GM04503 (cell line): ENCODE measurements at places on chromosomes 5 and 9.

DNA sequence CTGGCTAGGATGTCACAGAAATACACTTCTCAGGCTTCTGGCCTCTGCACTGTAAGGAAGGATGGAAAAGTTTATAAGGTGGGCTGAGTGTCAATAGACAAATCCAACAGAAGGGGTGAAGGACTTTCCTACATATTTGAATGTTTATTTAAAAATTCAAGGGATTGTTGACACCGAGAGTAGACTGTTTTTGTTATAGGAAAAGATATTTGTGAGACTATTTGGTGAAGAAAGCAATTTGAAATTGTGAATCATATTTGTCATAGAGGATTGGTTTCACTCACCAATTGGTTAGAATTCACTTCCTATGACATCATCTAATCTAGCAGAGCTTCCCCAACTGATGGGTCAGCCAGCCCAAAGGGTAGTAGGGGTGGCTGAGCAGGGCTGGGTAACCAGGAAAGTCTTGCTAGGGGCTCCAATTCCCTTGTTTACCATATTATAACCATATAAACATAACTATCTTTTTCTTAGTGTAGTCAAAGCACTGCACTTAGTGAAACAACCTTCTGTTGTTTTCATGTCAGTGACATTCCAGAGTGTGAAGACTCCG lies 14.9 kb upstream of the MEGF10 start:
- no peak for DNase-seq

DNA sequence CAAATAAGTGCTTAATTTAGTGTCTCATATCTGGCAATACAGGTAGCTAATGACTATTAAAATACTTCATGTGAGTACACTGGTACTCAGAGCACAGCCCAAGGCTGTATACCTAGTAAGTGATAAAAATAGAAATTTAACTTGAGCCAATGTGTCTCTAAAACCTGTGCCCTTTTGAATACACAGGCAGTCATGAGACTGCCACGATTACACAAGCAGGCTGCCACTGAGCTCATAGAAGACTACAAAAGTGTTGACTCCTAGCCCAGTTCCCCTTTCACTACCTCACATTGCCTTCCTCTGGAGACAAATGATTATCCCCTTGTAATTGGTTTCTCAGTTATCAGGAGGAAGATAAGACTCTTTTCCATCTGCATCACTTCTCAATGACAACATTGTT lies 66.3 kb upstream of the PAPPA start:
- no peak for DNase-seq

- peak; percentile 63 for DNase-seq
These were observed 77.9 kb upstream of the MVB12B start for GRCh38 chr9:126248680-126249079.

DNA sequence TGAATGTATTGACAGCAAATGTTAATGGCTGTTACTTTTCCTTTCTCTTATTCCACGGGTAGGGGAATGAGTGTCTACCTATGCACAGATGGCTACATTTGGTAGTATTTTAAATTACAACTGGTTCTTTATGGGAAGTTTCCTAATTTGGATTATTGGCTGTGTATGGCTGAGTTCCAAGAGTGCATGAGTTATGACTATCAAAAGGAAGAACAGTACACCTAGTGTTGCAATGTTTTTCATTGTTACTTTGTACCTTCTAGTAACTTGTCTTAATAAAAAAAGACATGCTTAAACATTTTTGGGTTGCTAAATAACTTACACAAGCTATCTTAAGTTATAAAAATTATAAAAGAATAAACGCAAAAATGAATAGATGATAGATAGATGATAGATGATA lies 35.8 kb upstream of the MAMDC2 start:
- DNase-seq = no peak

DNA sequence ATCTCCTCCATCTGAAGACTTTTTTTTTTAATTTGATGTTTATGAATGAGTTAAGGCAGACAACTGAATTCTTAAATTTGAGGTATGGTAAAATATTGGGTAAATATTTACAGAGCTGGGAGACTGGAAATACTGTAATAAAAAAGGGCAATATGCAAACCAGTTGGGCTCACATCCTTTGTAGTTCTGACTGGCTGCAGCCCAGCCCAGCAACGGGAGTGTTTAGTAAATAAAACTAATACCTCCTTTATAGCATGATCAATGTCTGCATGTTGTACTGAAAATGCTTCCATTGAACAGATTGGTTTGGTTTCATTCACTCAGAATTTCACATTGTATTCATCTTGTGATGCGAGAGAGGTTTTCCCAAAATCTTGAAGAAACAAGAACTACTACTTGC lies 365.0 kb downstream of the DMRT2 start:
- DNase-seq = no peak

GRCh38 chr5:88130211-88130815 lies 138.3 kb downstream of the TMEM161B start:
- DNase-seq = no peak

- DNase-seq = no peak
These were observed 308.1 kb upstream of the MPDZ start for GRCh38 chr9:13587571-13587970.

DNA sequence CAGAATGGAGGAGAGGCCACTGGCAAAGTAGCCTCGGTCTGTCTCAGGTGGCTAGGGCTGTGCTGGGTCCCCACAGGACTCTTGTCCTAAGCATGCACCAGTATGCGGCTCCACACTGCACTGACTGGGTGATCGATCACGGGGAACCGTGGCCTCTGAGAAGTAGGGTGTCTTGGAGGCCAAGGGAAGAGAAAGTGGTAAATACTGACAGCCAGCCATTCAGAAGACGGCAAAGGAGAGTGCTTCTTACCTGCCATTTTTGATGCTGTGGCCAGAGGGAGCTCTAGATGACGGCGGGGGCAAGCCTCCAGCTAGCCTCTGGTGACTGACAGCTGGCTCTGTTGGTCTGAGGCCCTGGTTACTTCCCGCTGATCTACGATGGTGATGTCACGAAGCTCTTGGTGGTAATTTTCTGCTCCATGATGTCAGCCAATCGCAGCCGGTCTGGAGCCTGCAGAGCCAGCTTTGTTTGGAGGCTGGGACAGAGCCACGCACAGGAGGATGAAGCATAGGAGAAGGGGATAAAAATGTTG lies 40.4 kb upstream of the GADD45G start:
- DNase-seq = no peak

- no peak for DNase-seq
These were observed 30.8 kb downstream of the ZSWIM6 start for GRCh38 chr5:61362796-61363368.

- DNase-seq = no peak
These were observed 21.4 kb upstream of the ALDOB start for GRCh38 chr9:101457003-101457402.

- peak; percentile 61 for DNase-seq
These were observed 121.0 kb downstream of the AOPEP start for GRCh38 chr9:94847486-94847885.

DNA sequence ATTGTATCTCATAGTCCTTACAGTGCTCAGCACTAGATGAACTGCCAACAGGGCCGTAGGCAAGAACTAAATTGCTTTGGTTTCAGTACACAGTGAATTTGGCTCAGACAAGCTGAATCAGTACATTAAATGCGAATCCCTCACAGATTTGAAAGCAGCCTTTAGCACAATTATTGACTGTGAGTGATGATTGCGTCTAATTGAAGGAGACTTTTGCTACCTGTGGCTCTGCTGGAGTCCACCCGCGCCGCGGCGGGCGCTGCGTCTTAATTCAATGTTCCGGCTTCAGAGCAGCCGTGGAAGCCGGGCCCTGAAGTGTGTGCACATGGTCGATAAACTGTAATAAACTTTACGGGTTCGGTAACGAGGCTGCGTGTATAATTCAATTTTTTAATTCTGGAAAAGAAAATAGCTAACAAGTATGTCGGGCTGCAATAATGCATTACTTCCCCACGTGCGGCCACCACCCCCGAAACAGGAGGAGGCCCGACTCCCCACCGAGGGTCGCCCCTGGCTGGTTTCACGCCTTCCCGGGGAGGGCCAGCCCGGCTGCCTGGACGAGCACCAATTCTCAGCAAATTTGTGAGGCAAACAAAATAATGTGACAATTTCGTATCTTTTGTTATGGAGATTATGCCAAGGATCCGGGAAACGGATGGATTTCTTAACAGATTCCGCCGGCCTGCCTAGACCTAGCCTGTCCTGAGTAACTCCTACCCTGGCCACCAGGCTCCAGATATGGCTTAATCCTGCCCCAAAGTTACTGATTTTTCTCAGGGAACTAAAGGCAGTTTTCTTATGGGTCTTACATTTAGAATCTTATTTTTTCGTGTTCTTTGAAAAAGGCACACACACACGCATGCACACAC lies 269.4 kb upstream of the IRX1 start:
- DNase-seq = no peak

GRCh38 chr5:79929095-79929494 lies 62.0 kb downstream of the MTX3 start:
- DNase-seq = no peak

GRCh38 chr5:54619731-54620130 lies 102.2 kb downstream of the SNX18 start:
- DNase-seq = no peak

- no peak for DNase-seq
These were observed 376.5 kb downstream of the SH3GL2 start for GRCh38 chr9:17955409-17955808.

- no peak for DNase-seq
These were observed 21.7 kb upstream of the ACTBL2 start for GRCh38 chr5:57504357-57504756.

GRCh38 chr5:619444-619843 lies 7.3 kb downstream of the CEP72 start:
- no peak for DNase-seq

DNA sequence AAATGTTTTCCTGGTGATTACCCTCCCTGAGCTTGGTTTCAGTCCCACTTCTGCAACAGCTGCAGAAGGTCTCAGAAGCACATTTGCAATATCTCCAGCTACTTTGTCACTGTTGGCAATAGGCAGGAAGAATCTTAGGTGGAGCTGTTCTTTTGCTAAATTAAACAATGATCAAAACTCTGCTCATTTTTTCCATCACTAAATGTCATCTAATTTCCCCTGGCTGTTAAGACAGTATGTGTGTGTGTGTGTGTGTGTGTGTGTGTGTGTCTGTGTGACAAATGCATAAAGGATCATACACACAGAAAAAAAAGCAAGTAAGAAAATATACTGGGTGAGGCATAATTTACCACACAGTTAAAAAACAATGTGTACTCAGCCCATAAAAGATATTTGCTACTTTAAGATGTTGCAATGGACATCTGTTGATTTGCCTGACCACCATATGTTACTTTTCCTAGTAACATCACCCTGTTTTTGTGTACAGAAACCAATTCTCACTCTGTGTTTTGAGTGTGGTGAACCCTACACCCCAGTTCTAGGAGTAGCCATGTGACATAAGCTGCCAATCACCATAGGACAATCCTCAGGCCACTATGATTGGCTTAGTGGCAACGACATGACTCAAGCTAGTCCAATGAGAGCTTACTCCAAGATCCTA lies 572.6 kb upstream of the CLINT1 start:
- DNase-seq = peak; percentile 55

DNA sequence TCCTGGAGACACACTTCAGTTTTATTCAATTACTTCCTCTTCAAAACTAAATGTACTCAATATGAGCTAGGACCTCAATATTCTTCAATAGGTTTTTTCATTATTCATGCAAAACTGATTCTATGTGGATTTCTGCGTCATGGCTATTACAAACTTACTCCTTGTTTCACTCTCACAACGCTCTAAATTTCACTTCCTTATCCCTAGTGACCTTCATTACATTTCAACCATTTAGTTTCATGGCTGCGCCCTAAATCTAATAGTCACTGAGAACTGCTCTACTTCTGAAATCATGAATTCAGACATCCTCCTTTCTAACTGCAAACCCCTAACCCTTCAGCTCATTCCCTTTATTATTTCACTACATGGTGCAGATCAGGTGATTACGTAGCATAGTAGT lies 93.9 kb downstream of the SLC25A46 start:
- no peak for DNase-seq

- no peak for DNase-seq
These were observed 81.9 kb downstream of the APBA1 start for GRCh38 chr9:69590266-69590665.

DNA sequence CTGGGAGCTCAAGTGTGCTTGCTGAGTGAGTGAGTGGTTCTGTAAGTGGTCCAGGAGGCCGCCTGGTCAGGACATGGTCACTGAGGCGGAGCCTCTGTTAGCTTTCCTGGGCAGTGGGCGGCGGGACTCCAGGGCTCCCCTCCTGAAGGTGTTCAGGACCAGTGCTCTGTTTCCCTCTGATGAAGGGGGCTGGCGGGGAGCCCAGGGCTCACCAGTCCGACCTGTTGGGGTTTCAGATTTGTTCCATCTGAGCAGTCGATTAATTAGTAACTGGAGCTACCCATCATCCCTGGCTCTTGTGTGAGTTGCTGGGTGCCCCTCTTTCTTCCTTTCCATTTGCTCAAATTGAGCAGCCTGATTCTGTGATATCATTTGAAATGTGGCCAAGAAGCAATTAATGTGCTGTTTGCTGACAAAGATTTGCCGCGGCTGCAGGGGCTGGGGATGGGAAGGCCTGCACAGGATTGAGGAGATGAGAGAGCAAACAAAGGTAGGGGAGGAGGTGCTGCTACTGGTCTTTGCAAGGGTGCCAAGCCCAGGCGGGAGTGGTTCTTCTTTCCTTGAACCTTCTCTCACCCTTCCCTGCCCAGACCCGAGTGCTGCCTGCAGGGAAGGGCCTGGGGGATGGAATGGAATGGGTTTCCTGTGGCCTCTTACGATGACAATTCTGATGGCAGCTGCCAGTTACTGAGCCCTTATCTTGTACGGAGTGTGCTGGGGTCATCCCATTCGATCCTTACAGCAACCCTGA lies 92.8 kb upstream of the PITX1 start:
- no peak for DNase-seq

GRCh38 chr5:39156082-39156481 lies 63.3 kb downstream of the FYB1 start:
- DNase-seq = no peak

DNA sequence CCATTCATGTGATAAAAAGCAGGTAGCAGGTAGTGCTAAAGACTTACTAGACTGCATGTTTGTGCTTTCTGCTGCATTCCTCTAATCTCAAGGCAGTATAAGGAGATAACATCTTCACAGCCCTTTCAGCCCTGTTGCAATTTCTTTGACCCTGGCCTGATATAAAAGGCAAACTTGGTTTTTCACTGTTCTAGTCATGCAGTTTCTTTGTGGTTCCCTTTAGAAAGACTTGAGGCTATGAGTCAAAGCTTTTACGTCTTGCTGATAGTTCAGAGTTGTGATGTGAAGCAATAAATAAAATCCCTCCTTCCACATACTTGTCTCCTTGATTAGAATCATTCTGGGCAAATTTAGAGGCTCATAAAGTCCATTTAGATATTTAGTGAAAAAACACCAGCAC lies 88.6 kb upstream of the CDKN2B start:
- peak; percentile 83 for DNase-seq

DNA sequence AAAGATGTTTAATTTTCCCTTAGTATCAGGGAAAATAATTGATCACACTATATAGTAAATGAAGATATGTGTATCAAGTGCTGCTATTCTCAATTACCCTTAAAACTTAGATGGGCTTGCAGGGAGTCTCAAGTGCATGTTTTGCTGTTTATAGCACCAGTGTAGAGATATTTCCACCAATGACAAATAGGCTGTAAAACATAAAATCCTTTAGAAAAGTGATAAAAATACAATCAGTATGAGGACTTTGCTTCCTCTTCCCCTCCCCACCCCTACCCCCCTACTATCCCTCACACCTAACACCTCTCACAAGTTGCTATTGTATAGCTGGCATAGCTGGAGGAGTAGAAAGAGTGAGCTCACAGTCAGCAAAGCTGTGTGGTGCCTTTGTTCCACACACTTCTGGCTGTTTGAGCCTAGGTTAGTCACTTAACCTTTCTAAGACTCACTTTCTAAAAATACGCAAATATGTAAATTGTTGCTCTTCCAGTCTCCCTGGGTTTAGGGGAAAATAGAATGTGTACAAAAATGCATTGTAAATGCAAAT lies 93.1 kb downstream of the PDE4D start:
- no peak for DNase-seq

GRCh38 chr9:126058011-126058531 lies 268.6 kb upstream of the MVB12B start:
- no peak for DNase-seq
